ENCODE measurements at places on chromosomes 2 and 18.
A peak's percentile ranks its signal among the peaks of the same experiment; 100 is the strongest.

DNA sequence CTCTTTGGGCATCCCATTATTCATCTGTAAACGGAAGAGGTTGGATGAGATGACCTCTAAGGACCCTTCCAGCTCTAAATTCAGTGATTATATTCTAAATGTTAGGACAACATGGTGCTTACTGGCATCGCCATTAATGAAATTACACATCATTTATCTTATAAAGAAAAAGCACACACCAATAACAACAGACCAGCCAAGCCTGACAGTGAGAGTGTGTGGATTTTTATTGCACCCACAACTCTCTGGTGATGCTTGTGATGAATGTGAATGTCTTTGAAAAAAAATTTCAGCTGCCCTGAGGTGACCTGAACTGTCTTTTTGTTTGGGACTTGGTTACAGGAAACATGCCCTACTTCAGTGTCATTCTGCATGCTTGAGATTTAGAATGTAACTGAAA is 513.3 kb upstream of the NRP2 start:
- no peak for DNase-seq

DNA sequence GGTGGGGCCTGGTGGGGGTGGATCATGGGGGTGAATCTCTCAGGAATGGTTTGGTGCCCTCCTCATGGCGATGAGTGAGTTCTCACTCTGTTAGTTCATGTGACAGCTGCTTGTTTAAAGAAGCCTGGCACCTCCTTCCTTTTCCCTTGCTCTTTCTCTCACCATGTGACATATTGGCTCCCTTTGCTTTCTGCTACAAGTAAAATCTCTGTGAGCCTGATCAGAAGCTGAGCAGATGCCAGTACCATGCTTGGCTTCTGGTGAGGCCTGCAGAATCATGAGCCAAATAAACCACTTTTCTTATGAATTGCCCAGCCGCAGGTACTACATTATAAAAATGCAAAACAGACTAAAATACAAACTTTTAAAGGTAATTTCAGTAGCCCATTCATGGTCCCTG is 73.4 kb upstream of the TEX51 start:
- DNase-seq: no peak

DNA sequence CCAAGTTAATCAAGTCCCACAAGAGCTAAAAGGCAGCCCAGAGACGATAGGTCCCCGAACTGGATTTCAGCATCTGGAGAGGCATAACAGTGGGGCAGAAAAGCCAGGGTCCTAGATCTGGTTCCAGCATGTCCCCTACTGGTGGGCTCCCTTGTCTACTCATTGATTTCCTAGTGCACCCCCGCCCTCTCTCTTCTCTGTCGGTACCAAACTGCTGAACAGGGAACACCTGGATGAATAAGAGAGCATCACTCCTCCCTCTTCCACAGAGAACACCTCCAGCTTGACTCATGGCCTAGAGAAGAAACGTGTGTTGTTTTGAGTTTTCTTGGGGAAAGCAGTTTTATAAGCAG is 101.3 kb downstream of the FOXI3 start:
- DNase-seq: no peak

- DNase-seq: no peak
Measured at GRCh38 chr2:110807522-110807921, 75.1 kb downstream of the ACOXL start.

DNA sequence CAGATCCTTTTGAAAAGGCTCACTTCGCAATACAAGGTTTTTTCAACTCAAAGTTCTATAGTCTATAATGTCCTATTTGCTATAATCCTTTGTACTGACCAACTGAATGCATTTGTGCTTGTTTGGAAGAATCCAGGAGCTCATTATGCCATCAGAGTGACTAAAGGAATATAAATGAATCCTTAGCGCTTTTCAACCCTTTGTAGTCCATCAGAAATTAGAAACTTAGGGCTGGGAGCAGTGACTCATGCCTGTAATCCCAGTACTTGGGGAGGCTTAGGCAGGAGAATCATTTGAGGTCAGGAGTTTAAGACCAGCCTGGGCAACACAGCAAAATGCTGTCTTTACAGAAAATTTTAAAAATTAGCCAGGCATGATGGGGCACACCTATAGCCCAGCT is 330.2 kb upstream of the CHAC2 start:
- DNase-seq: no peak

- DNase-seq: peak; percentile 83
Measured at GRCh38 chr2:205706769-205707381, 24.6 kb downstream of the NRP2 start.

- no peak for DNase-seq
Measured at GRCh38 chr2:38856165-38856564, 19.6 kb downstream of the DHX57 start.

DNA sequence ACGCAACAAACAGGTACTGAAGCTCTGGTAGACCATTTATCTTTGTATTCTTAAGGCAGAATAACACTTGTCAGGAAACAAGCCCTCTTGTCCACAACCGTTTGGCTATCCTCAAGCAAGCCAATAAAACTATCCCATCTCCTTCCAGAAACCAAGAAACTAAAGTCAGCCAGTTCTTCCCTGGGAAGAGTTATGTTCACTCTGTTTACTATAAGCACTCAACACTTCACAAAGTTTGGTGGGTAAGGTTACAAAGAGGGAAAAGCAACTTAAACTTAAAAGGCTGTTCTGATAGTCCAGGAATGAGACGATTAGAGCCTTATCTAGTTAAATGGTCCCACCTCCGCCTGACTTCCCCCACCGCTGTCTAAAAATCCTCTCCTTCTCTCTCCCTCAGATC is 25.6 kb downstream of the LRP2 start:
- no peak for DNase-seq

GRCh38 chr2:3300224-3300995 is 77.2 kb downstream of the EIPR1 start:
- no peak for DNase-seq

DNA sequence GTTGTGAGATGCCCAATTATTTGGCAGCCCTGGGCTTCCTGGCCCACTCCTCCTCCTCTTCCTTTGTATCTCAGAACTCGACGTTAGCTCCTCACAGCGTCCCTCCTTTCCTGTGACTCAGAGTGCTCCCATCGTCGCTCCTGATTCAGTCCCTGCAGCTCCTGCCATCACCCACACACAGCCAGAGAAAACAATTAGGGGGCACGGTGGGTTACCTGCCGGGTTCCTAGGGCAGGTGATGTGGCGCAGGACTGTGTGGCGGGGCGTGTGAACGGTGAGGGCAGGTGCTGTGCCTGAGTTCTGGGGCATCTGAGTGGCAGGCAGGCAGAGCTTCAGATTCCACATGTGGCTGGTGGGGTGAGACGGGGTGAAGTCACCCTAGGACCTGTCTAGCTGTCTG is 42.6 kb downstream of the GLI2 start:
- DNase-seq: no peak

- DNase-seq: no peak
Measured at GRCh38 chr18:28034567-28034966, 142.4 kb downstream of the CDH2 start.

DNA sequence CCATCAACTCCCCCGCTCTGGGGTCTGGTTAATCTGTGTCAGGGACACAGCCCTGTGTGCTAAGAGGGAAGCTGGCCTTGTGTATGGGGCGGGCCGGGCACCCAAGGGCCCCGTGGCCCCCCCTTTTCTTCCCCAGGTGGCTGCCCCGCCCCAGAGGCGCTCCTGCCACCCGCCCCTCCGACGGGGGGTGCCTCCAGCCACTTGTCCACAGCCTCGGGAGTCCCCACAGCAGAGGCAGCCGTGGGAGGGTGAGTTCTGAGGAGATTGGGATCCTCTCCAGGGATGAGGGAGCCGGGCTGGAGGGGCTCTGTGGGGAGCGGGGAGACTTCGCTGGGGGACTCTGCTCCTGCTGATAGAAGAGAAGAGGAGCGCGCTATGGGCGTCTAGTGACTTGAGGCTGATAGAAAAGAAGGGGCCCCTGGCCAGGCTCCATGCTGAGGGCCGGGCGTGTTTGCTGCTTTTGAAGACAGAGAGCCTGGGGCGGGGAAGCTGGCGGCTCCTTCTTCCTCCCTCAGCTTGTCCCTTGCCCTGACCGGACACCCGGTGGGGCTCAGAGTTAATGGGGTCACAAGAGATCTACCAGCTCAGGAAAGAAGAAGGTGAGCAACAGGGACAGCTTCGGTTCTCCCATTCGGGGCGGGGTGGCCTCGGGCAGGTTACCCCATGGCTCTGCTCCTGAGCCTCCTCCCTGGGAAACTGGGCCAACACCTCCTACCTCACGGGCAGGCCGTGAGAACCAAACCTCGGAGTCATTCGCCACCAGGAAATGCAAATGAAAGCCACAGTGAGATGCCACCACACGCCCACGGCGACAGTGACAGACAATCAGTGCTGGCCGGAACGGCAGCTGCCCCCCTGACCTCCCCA is 89.4 kb upstream of the TAF1B start:
- DNase-seq: no peak

DNA sequence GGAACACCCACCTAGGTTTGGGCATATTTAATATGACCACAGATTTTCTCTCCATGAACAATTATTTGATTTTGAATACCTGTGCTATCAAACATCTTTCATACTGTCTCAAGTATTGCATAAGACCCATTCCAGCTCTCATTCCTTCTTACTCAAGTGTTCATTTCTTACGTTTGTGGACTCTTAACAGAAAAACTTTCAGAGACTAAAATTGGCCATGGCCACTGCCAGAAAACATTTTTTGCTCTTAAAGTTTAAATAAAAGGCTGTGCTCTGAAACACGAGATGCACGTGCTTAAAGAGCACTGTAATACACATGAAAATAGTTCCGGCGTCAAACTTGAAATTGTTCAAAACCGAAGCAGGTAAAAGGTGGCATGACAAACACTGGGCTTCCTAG is 89.3 kb downstream of the LIMS1 start:
- no peak for DNase-seq

DNA sequence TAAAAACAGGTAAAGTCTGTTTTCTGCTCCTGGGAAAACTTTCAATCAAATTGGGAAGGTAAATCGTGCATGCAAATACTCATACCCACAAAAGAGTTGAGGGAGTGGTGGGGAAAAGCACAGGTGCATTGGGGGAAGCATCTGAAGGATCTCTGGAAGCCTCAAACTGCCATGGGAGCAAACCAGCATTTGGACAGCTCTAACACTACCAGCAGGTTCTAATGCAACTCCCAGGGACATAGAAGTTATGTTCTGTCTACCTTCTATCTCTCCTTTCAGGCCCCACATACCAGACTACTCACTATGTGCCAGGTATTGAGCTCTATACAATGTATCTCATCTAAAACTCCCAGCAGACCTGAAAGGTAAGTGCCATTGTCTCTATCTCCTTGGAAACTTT is 933.7 kb downstream of the NRXN1 start:
- no peak for DNase-seq

GRCh38 chr2:11473659-11474433 is 7.9 kb upstream of the E2F6 start:
- no peak for DNase-seq

- no peak for DNase-seq
Measured at GRCh38 chr2:51013079-51013932, 18.6 kb downstream of the NRXN1 start.

GRCh38 chr2:189254268-189254883 is 74.8 kb upstream of the COL5A2 start:
- DNase-seq: no peak

GRCh38 chr2:74559912-74560311 is 5.4 kb downstream of the DOK1 start:
- no peak for DNase-seq

- no peak for DNase-seq
Measured at GRCh38 chr2:42084231-42084671, 36.4 kb downstream of the PKDCC start.

DNA sequence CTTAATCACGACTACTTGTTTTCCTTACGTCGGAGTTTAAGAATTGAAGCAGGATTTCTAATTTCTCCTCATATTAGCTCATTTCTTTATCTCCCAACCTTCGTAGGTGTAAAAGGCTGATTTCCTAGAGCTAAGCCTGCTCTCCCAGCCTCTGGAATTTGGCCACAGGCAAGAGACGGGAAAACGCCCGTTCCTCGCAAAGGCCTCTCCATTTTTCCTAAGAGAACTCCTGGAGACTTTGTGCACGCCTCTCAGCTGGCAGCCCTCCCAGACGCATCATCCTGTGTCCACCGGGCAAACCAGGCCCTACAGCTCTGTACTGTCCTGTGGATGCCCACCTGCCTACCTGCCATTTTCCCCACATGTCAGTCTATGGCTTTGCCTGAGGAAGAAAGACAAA is 106.3 kb downstream of the FTCDNL1 start:
- DNase-seq: no peak

DNA sequence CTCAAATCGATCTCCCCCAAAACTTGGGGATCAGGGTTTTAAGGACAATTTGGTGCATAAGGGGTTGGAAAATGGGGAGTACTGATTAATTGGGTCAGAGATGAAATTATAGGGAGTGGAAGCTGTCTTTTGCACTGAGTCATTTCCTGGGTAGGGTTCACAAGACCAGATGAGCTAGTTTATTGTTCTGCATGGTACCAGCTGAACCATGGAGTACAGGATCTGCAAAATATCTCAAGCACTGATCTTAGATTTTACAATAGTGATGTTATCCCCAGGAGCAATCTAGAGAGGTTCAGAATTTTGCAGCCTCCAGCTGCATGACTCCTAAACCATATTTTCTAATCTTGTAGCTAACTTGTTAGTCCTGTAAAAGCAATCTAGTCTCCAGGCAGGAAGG is 73.1 kb downstream of the CPO start:
- no peak for DNase-seq

DNA sequence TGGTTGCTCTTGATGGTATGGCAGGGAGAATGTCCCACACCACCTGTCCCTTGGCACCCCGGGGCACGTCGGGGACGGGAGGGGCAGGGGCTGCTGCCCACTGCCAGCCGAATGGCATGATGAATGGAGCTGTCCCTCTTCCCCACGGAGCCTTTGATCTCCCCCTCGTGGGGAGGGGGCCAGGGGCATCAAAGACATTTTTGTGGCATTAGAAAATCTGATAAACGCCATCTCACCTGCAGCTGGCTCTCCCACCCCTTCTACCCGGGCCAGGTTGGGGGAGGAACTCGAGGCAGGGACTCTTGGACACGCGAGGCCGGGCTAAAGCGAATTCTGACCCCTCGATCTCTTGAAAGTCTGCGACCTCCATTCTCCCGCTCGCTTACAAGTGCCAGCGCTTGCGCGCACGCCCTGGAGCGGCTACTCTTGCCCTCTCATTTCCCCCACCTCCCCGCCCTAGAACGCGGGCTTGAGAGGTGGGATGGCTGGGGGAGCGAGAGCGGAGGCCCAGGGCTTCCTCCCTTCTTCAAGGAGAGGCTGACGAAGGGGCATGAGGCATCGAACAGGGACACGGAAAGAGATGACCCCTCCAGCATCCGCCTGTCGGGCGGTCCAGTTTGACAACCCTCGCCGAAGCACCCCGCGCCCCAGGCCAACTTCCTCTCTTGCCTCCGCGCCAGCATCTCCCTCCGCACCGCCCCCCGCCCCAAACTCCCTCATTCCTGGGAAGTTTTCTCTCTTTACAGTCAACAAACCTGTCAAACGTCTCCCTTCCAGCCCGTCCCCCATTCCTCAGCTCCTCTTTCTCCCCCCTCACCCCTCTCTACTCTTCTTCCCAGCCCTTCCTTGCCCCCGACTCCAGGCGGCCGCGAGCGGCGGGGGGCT is 692 bp upstream of the WNT6 start:
- DNase-seq: no peak

GRCh38 chr2:9991221-9991620 is 39.7 kb downstream of the GRHL1 start:
- no peak for DNase-seq

Data from AG04449 (cell line).